Suppressor macrophage treated with lipopolysaccharide for 1 hour (primary cell): ENCODE measurements at places on chromosomes 6 and 20.
A peak's percentile ranks its signal among the peaks of the same experiment; 100 is the strongest.

DNA sequence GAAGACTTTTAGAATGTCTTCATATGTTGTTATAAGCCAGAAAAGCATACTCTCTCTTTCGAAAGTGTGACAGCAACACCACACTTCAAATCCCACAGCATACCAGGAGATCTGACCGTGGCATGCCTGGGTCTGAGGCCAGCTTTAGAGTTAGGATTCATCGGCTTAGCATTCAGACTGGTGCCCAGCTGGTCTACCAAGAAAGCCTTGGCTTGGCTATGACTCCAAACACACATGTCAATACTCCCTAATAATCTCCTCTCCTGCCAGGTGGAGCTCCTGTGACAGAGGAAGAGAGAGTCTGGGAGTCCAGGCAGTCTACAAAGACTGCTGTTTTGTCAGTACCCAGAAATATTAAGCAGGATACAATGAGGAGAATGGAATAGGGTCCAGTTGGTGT is 77.1 kb upstream of the MAN1A1 start:
- no peak for DNase-seq

- DNase-seq: no peak
These were observed 22.0 kb upstream of the PRSS35 start for GRCh38 chr6:83490217-83490807.

DNA sequence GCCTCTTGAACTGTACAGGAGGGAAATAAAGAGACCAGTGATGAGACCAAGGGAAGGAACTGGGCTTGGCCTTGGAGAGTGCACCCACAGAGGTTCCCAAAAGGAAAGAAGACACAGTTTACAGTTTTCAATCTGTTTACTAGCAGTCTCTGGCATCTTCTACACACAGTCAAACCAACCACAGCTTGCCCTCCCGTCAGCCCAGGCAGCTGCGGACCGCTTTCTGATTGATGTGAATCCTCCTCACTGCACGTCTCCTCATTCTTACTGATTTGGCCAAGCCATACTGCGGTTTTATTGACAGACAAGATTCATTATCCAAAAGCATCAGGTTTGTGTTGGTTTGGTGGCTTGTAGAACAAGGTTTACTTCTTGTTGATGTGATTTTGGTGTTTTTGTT is 104.5 kb upstream of the ASF1A start:
- DNase-seq: no peak

DNA sequence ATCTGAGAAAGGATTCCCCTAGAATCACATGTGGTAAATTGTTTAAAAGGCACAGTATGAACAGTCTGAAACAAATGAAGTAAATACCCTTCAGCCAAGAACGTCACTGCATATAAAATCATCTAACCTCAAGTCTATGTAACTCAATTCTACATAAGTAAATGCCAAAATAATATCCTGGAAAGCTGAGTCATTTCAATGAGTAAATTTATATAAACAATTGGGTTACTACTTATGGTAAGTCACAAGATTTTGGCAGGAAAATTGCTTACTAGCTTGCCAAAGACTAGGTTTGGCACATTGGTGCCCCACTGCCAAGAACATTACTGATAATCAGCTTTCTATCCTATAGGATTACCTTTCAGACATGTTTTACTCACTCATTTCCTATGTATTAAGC is 8.4 kb downstream of the GMDS start:
- DNase-seq: no peak

- DNase-seq: no peak
These were observed 24.0 kb upstream of the DDO start for GRCh38 chr6:110439356-110439755.

- no peak for DNase-seq
These were observed 6.6 kb upstream of the ZBTB22 start for GRCh38 chr6:33324125-33324524.

DNA sequence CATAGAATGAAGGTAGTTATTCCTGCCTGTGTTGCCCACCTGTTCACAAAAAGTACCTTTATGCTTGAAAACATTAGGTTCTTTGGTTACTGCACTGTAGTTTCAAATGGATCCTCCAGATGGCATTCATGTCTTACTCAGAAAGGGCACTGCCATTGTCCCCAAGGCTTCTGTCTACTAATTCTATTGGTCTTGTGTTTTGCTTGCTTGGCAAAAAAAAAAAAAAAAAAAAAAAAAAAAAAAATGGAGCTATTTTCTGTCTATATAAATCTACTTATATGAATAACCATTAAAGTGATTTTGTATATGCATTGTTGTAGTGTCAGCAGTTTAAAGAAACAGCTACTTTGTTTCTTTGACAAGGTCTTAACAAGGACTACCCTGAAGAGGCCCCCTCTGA is 12.7 kb upstream of the EFHC1 start:
- peak; percentile 68 for DNase-seq

- DNase-seq: no peak
These were observed 42.8 kb downstream of the CDH22 start for GRCh38 chr20:46265539-46265938.

GRCh38 chr6:82371799-82372546 is 8.4 kb downstream of the TPBG start:
- no peak for DNase-seq

- no peak for DNase-seq
These were observed 49.7 kb upstream of the SNX9 start for GRCh38 chr6:157773248-157773773.

DNA sequence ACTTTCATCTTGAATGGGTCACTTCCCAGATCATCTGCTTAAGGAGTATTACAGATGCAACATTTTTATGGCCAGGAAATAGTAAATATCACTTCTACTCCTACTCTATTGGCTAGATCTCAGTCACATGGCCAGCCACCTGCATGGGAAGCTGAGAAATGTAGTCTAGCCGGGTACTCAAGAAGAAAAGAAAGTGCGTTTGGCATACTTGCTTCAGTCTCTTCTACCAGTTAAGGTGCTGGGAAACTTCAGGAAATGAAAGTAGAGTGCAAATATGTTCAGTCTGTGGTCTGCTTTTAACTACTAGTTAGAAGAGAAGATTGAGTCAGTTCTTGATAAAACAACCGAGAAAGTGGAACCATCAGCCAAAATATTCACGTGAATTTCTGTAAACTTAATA is 129.2 kb downstream of the PDSS2 start:
- no peak for DNase-seq

- DNase-seq: no peak
These were observed 112.0 kb upstream of the CBLN4 start for GRCh38 chr20:56117350-56117749.

DNA sequence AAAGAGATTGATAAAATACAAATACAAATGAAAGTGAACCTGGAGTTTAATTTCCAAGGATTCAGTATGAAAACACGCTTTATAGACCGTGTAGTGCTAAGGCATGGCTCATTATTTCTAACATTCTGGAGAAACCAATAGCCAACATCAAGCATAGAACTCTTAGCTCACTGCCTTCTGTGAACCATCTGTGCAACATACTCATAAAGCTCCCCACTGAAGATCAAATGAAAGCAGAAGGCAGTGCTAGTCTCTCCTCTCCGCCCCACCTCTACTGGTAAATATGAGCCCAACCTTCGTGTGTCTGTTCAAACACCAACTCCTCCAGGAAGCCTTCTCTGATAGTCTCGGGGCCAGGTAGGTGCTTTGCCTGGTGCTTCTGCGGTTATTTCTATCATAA is 153.6 kb downstream of the IPCEF1 start:
- no peak for DNase-seq

DNA sequence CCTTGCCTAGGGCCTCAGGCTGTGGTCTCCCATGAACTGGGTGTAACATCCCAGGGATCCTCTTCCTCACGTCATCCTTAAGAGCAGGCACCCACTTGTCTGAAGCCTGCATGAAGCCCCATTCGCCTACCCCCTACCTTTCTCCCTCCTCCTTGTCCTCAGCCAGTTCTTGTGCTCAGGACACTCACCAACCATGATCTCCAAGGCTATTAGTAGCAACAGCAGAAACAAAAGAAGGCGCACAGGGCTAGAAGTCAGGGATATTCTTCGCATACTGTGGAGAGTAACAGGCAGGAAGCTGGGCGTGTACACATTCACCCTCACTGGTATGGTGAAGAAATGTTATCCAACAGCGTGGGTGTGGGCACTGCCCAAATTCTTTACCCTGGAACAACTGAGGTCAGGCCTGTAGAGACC is 7.3 kb downstream of the RAET1E start:
- DNase-seq: no peak

GRCh38 chr20:54657268-54657826 is 182.0 kb downstream of the DOK5 start:
- no peak for DNase-seq

GRCh38 chr20:25058847-25059810 is 1.2 kb upstream of the ACSS1 start:
- peak; percentile 32 for DNase-seq

- DNase-seq: peak; percentile 22
These were observed 213.3 kb upstream of the SSTR4 start for GRCh38 chr20:22821796-22822195.

DNA sequence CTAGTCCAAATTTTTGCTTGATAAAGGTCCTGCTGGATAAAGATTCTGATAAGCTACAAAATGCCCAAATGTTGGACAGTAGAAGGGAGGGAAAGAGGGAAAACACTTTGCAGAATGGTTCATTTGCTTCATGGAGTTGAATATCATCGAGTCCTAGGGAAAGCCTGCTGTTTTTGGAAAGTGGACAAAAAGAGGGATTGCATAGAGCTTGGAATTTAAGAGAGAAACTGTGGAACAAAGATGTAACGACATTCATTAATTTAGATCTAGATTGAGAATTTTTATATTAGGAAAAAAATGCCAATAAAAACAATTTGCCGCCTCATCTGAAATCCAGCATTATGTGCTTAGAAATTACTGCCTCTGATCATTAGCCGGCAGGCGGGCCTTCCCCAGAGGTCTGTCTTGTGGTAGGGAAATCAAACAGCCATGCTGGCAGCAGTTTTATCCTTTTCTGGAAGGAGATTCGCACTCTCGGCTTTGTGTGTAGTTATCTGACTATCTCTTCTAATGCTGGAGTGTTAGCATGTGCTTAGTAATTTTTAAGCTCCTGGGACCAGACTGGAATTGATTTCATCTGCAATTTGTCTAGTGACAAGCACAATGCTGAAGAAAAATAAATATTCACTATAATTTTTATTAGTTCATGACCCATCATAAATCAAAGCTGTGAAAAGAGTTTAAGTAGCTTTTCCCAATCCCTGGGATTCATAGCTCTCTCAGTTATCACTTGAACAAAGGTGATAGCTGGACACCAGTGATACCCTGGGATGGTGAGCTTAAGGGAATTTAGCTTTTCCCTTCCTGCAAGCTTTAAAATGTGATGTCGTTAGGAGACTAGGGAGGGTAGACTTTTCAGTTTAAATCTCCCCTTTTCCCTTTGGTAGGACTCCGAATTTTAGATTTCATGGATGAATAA is 329.5 kb downstream of the PRL start:
- DNase-seq: no peak

GRCh38 chr6:137880746-137881521 is 13.9 kb downstream of the TNFAIP3 start:
- DNase-seq: peak; percentile 65

GRCh38 chr6:74752303-74752702 is 453.6 kb downstream of the COL12A1 start:
- DNase-seq: no peak

DNA sequence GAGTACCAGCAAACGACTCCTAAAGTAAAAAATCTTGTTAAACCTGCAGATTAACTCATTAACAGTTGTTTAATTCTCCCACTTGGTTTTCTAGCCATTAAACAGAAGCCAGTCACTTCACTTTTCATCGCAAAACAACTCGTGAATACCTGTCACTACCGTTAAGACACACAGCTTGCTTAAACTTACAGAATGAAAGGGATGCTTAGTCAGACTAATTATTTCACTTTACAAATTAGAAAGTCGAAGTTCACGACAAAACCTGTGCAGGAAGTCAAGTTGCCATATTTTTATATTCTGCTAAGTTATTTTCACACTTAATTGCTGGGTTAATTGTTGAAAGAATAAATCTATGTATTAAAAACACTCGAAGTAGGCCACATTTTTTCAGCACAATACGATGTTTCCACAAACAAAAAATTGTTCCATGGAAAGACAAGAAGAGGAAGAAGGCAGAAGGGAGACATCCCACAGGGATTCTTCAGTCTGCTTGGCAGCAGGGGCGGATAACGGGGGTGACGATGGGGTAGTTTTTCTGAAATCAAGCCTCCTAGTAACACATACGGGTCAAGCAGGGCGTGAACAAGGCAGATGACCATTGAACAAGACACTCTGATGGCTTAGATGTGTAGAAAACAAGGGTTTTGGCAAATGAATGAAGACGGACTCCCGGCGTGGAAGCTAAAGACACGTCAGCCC is 933 bp downstream of the SSR1 start:
- no peak for DNase-seq

GRCh38 chr20:21510414-21511384 is 3.2 kb downstream of the NKX2-2 start:
- no peak for DNase-seq

- peak; percentile 0 for DNase-seq
These were observed 397.9 kb upstream of the SPTLC3 start for GRCh38 chr20:12610871-12611270.

DNA sequence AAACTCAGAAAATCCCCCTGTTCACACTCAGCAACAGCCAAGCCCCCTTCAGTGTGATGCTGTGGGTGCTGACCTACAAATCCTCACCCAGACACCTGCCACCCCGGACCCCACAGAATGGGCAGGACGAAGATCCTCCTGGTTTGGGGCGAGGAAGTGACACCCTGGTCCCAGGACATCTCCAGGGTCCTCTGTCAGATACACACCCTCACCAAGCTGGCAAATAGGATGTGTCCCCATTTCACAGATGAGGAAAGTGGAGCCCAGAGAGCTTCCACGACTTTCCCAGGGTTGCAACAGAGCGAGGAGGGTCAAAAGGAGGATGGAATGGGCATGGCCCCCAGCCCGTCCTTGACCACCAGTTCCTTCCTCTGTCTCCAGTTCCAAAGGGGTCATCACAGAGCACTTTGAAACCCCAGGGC is 92.0 kb upstream of the AFDN start:
- no peak for DNase-seq

- DNase-seq: no peak
These were observed 166.5 kb downstream of the TFAP2A start for GRCh38 chr6:10248378-10248843.

DNA sequence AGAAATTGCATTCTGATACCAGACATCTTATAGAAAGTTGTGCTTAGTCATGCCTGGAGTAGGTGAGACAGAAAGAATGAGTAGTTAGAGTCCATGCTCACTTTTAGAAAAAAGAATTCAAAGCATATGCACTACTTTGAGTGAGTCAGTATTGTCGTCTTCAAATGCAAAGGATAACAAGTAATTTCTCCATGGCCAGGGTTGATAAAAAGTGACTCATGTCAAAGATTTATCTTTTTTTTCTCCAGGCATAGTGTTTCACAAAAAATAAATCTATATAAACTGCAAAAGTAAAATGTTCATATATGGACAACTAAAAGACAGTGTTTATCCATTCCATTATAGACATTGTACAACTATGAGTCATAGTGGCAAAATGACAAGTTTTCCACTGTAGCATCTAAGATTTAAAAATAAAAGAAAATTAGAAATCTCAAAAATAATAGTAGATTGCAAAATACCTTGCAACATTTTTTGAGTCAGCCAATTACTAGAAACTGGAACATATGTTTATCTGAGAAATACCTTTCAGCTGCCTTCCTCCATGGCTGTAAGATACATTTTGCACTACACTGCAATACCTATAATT is 329.6 kb downstream of the GRIK2 start:
- peak; percentile 3 for DNase-seq
